Urothelium cell line (cell line): ENCODE measurements at places on chromosomes 2 and 18.
A peak's percentile ranks its signal among the peaks of the same experiment; 100 is the strongest.

DNA sequence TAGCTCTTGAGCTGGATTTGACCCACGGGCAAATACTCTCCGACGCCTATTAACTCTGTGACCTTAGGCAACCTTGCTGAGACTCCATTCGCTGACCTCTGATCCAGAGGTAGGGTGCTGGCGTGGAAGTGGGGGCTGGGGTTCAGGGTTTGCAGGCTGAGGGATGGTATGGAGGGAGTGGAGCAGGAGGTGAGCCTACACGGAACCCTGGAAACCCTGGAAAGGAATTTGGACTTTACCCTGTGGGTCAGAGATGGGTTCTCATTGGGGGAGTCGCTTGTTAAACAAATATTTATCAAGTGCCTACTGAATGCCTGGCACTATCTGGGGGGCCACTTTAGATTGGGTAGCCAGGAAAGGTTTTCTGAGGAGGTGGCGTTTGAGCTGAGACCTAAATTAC, 58.2 kb upstream of the FZD7 start:
- DNase-seq: no peak

DNA sequence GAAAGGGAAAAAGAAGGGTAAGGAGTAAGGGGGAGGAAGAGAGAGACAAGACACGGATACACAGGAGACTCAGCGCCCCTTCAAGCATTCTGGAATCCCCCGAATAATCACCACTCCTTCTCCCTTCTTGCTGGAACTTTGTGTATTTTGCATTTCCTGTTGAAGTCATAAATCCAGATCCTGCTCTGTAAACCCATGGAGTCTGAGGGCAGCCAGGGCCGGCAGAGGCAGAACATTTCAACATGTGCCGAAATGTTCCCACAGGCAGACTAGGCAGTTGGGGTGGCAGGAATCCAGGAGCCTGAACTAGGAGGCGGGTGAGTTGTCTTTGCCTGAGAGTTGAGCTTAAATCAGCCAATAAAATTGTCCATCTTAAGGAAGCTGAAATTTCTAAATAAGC, 193.1 kb downstream of the SH3RF3 start:
- no peak for DNase-seq

GRCh38 chr2:52220393-52220792, 1188.5 kb upstream of the NRXN1 start:
- DNase-seq: no peak

- no peak for DNase-seq
Observed at GRCh38 chr2:71826299-71826698, 321.4 kb downstream of the CYP26B1 start.

DNA sequence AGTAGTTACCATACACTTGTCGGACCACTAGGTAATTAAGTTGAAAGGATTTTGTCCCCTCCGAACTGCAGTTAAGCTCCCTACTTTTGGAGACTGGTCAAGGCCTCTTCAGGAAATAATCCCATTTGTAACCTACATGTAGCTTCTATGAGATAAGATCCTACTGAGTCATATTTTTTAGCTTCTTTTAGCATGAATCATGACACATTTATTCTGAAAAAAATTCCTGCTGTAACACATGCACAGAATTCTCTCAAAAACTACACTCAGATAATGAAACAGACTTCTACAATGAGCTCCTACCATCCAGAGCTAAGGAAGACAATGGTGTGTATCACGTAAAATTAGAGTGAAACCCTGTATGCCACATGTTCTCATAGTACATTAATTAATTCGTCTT, 100.7 kb upstream of the CCDC195 start:
- DNase-seq: peak; percentile 32

DNA sequence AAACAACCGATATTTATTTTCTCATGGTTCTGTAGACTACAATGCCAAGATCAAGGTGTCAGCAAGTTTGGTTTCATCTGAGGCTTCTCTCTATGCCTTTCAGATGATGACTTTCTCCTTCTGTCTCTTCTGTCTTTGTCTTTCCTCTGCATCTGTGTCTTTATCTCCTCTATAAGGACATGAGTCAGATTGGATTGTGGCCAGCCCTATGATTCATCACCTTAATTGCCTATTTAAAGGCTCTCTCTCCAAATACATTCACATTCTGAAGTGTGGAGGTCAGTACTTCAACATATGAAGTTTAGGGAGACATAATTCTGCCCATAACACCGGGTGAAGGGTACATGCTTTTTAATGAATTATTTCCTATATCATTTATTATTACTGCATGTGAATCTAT, 71.2 kb upstream of the CNTNAP5 start:
- DNase-seq: peak; percentile 21

- DNase-seq: no peak
Observed at GRCh38 chr2:102399499-102400141, 23.3 kb upstream of the IL18RAP start.

DNA sequence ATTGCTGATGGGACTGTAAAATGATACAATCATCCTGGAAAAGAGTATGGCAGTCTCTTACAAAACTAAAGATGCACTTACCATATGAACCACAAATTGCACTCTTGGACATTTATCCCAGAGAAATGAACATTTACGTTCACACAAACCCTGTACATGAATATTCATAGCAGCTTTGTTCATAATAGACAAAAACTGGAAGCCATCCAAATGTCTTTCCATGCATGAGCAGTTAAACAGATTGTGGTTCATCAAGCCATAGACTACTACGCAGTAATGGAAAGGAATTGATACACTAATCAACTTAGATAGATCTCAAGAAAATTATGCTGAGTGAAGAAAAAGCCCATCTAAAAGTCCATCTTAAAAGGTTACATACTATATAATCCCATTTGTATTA, 156.1 kb upstream of the SLC39A10 start:
- DNase-seq: no peak

- DNase-seq: no peak
Observed at GRCh38 chr2:155633887-155634570, 698.5 kb downstream of the NR4A2 start.

- no peak for DNase-seq
Observed at GRCh38 chr2:160332318-160332717, 132.2 kb upstream of the ITGB6 start.

DNA sequence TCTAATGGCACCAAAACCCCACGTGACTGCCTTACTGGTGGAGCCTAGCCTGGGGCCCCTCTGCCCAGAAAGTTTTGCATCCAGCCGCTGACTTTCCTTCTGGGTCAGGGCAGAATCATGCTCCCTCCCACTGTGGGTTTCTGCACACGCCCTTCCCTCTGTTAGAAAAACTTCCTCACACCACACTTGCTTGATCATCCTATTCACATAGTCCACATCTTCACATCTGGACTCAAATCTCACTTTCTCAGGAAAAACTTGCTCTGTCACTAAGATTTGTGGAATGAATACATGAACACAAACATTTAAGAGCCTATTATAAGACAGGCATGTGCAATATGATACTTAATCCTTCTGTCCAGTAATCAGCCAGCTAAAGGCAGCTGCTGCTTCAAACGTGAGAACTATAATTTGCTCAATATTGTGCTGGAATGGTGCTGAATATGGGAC, 274.7 kb downstream of the RND3 start:
- no peak for DNase-seq

GRCh38 chr2:191710411-191710900, 32.5 kb downstream of the NABP1 start:
- no peak for DNase-seq

DNA sequence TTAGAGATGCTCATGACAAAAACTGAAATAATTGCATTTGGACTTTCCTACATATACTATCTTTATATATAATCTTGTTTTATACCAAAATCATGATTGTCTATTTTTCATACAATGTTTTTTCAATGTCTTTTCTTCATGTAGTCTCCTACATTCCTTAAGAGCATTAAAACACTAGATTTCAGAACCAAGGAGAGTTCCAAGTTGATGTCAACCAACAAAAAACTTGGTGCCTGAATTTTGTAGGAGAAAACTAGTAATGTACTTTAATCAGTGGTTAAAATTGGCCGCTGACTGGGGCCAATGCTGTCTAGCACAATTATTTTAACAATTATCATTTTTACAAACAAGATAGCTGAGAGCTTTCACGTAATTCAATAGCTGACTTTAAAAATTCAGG, 678.8 kb downstream of the DCC start:
- no peak for DNase-seq

DNA sequence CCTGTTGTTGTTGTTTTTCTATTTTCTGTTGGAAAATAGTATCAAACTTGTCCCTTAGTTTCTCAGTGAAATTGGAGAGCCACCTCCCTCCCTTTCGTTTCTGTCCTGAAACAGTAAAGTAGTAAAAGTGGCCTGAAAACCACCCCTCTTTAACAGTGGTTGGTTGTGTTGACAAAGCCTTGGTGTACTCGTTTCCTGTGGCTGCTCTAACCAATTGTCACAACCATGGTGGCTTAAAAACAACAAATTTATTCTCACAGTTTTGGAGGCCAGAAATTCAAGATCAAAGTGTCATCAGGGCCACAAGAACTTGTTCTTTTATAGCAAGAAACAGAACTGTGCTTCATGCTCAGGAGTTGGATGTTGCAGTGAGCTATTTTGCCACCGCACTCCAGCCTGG, 4.0 kb upstream of the DYSF start:
- no peak for DNase-seq

DNA sequence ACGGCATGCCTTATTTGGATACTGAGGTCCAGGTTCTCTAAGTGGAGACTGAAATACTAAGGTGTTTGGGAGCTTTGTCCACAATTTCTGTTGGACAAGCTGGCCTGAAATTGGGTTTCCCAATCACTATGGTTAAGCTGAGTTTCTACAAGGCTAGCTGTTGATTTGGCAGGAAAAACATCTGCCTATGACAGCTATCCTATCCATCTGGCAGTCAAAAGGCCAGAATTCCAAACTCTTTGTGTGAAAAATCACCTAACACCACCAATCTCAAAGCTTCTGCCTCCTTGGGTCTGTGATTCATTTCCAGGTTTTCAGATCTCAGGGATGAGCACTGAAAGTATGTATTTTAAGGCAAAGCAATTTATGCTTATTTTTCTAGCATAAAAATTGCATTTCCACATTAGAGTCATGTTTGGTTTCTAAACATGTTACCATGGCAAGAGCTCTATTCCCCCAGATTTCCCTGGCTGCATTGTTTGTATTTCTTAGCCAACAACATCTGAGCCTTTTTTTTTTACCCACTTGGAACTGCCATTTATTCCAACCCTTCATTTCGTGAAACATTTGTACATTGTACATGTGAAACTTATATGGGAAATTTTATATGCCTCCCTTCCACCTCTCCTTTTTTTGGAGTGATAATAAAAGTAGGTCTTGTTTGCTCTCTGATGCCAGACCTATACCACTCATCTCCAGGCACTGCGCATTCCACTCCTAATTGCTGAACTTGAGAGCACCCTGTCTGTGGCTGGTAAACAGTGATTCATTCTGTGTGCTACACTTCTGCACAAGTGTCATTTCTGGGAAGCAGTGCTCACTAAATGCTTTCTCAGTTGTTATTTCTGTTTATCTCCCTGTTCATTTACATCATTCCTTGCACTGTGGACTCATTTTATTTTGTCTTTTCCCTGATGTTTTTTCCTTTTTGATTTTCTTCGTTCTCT, 15.9 kb upstream of the CCDC85A start:
- peak; percentile 63 for DNase-seq

GRCh38 chr2:36296798-36297197, 58.8 kb upstream of the CRIM1 start:
- DNase-seq: no peak

GRCh38 chr2:57842531-57842930, 204.1 kb upstream of the VRK2 start:
- peak; percentile 8 for DNase-seq

DNA sequence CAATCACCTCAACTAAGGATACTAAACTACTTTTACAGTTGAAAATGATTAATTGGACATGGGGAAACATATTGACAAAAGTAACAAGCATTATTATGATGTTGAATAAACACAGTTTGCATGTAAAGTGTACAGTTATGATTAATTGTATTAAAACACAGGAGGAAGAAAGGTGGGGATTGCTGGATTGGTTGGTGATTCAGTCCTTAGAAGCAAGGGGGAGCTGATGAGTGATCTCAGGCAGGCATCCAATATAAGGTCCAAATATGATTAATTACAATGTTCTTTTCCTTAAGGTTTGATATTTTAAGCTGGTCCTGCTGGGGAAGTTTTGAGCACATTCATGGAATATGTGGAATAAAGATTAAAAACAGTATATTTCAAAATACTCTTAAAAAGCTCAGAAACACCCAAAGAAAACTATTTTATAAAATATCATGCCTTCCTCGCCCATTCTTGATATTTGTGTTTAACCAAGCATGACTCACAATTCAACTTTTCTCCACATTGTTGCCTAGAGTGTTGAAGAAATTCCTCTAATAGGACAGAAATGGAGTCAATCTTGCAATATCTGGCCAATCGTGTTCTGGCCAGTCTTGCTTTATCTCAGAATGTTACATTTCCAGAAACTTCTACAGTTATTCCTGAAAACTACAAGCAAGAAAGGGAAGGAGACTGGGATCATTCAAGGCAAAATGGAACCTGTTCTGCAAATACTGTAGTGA, 268.2 kb downstream of the RPIA start:
- DNase-seq: no peak

GRCh38 chr2:149059822-149060221, 21.3 kb downstream of the LYPD6B start:
- DNase-seq: no peak

GRCh38 chr18:3652380-3653262, 202.6 kb downstream of the TGIF1 start:
- DNase-seq: peak; percentile 98

DNA sequence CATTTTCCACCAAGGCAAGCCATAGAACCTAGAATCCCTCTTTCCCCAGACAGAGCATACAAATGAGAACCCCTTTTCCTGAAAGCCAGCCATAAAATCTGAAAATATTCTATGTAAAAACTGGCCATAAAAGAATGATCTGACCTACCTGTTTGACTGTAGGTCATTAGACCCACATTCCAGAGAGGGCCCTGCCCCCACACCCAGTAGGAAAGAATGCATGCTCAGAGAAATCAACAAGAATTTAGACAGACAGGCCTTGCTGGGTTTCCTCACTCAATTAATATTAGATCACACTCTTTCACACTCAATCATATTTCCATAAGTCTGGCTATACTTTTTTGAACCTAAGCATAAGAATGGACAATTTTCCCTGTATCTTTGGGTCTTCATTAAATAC, 929.5 kb downstream of the ERBB4 start:
- no peak for DNase-seq

DNA sequence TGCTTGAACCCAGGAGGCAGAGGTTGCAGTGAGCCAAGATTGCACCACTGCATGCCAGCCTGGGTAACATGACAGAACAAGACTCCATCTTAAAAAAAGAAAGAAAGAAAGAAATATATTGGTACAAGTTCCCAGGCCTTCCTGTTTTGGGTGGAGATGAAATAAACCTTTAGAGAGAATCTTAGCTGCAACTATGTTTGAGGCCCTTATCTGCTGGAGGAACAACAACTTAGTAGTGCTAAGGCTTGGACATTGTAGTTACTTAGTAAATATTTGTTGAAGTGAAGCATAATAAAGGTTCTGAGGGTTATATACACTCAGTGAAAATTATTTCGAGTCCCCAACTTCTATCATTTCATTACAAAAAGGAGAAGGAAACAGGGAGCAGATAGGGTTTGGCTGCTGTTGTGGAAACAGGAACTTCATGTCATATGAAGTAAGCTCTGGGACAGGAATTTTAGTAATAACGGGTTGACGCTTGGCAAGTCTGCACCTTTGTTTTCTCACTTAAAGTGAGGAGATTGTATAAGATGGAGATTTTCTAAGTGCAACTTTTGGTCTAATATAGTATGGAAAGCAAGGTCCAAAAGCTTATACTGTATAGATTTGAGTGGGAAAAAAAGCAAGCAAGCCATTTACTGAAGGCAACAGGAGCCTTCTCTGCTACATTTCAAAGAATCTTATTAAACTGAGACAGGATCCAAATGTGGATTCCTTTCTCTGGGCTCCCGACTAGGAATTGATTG, 40.0 kb upstream of the AGPS start:
- no peak for DNase-seq

- DNase-seq: no peak
Observed at GRCh38 chr2:45412754-45413379, 198.2 kb downstream of the SRBD1 start.
